CD4-positive, alpha-beta T cell treated with Interleukin-15 for 4 hours (primary cell): ENCODE measurements at places on chromosomes 11 and 22.
A peak's percentile ranks its signal among the peaks of the same experiment; 100 is the strongest.

DNA sequence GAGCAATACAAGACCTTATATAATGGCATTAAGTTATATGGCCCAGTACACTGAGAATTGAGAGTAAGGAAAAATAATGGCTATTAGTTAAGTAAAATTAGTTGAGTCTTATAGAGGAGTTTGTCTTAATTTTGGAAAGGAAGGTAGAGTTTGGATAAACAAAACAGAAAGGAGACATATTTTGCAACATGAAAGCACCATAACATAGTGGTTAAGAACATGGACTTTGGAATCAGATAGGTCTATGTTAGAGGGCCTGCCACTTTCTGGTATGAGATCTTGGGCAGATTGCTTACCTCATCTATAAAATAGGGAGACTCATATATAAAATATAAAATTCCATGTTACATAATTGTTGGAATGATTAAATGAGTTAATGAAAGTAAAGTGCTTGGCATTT, 68.9 kb downstream of the CSTPP1 start:
- no peak for DNase-seq

DNA sequence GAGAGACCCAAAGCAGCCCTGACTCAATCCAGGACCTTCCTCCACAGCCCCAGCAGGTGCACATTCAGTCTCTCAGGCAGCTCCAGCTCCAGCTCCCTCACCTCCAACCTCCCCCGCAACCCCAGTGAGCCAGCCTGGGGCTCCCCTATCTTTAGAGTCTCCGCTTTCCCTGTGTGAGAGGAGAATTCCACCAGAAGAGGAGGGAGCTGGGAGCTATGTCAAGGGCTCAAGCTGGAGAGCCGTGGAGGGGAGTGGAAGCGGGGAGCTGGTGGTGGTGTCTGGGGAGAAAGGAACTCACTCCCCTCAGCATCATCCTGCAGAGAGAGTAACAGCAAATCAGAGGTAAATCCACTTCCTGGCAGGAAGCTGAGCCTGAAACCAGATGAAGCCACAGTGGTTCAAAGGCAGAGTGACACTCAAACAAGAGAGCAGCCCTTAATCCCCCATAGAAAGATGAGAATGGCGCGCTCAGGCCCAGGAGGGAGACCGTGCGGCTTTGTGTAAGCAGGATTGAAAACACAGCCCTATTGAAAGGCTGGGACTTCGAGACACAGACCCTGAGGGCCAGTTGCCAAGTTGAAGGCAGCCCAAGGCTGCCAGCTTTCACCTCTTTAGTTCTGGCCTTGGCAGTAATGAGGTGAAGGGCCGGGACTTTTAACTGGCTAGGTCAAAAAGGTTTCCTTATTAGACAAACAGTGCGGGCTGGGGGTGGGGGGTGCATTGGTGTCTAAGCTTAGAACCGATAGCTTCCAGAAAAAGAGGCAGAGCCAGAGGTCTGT, 21.4 kb upstream of the CDON start:
- DNase-seq: peak; percentile 32

DNA sequence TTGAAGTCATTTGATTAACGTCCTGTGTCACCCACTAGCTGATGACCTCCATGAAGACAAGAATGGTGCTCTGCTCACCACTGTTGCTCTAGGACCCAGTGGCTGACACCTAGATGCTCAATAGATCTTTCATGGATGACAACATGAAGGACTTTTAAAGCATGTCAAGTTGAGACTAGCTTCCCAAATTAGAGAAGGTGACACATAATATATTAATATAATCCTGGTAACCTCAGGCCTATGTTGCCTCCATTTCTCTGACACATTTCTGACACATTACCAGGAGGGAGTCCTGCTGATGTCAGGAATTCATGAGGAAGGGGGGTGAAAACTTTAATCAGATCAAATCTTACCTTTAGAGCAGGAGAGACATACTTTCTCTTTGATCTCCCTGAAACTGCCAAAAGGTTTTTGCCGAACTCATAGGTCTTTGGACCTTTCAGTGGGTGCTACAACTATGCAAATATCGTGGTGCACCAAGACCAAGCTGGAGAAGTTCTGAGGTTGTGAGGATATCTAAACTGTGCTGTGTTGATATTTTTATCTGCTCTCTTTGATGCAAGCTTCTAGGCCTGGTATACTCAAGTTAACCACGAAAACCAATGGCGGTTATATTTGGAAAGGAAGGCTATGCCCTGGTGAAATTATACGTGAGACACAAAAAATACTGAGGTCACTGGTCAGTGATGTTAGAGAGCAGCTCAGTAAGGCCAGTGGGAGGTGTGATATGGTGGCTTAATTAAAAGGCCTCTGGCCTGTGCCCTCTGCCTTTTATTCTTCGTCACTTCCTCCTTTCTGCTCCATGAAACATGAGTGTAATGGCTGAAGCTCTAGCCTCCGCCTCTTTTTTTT, 13.2 kb upstream of the AMPD3 start:
- DNase-seq: no peak

DNA sequence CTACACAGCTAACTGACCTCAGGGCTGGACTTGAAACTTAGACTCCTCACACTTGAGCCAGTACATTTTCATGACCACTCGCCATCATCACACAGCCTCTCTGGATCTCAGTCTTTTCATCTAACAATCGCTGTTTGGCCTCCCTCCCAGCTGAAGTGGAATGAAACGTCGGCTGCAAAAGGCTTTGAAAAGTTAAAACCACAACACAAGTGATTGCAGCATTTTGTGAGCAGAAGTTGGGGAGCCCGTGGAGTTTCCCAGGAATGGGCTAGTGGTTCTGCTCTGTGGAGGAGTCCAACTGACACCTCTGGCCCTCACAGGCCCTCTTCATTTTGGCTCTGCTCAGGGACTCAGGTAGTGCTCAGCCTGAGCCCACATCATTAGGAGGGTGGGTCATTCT, 35.9 kb upstream of the TRIM29 start:
- DNase-seq: no peak

DNA sequence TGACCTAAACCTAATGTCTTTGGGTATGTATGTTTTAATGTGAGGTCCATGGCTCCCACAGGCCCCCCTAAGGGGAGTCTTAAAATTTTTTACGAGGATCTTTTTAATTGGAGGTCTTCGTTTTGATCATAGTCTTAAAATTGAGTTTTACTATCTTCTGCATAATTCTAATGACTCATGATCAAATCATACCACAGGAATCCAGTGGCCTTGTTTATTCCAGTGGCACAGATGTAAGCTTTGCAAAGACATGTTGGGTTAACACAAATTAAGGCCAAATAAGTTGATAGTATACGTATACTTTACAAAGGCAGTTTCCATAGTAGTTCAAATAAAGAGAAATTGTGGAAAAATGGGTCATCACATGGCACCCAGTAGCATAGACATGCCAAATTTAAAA, 33.9 kb upstream of the FJX1 start:
- DNase-seq: no peak

DNA sequence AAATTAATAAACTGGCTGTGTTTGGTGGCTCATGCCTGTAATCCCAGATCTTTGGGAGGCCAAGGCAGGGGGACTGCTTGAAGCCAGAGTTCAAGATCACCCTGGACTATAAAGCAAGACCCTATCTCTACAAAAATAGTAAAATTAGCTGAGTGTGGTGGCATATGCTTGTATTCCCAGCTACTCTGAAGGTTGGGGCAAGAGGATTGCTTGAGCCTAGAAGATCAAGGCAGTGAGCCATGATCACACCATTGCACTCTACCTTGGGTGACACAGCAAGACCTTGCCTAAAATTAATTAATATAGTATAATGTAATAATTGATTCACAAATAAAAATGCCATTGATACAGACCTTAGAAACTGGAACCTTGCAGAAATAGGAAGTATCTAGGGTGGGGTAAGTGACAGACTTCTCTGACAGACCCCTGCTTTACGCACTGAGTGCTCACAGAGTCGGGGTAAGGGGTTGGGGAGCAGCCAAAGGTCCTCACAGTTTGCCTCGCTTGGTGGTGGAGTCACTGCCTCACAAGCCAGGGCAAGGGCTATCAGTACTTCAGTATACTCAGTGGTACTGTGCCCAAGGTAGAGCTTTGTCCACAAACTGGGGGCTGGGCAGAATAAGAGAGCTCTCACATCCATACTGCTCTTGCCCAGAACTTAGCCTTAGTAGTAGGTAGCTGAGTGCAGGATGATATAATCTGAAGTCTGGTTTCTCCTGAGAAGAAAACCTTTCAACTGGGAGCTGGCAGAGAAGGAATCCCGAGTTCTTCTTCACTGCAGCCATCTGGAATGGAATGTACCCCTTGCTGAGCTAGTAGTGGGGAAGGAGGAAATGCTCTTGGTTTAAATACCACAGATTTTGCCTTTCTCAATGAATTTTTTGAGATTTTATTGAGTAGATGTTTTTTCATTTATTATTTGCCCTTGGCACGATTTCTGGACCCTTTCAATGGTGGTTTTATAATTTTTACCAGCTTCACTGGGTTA, 65.5 kb downstream of the EMSY start:
- DNase-seq: no peak

GRCh38 chr11:47725442-47726117, 10.4 kb upstream of the AGBL2 start:
- no peak for DNase-seq
